ENCODE measurements at places on chromosomes 6 and 20. TPM values are rescaled to one million over a fixed set of nuclear protein-coding genes. Genes with fewer than 3 reads are reported as not detected.

Gene DZANK1
- 12.5 TPM for total RNA-seq

Gene SPATS1
- total RNA-seq = not detected

Gene ANGPT4
- total RNA-seq = not detected

DNA sequence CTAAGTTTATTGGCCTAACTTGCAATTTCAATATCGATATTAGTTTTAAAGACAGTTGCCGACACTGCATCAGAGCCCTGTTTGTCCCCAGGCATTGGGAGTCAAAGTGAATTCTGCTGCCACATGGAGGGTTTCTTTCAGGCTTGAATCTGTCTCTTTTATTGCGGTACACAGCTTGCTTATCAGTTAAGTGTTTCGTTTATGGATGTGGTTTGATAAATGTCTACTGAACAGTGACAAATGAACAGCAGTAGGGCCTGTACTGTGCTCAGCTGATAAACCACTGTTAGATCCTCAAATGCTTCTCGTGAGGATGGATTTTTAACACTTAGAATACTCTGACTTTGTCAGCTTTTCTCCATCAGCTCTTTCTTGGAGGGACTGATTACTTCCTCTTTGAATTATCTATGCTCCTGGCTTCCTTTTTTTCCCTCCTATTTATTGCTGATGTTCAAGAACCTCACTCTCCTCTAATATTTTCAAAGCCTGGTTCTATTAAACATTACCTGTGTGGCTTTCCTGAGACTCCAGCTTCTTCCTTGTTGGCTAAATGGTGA is 240.8 kb downstream of the PLCB1 start:
- no peak overlapping the region for H3K4me3 ChIP-seq
- H3K36me3 ChIP-seq = no peaks in the 10 kb centered on the region
- no peak for DNase-seq
- peaks cover 36% of the 10 kb centered on the region for H3K27me3 ChIP-seq

DNA sequence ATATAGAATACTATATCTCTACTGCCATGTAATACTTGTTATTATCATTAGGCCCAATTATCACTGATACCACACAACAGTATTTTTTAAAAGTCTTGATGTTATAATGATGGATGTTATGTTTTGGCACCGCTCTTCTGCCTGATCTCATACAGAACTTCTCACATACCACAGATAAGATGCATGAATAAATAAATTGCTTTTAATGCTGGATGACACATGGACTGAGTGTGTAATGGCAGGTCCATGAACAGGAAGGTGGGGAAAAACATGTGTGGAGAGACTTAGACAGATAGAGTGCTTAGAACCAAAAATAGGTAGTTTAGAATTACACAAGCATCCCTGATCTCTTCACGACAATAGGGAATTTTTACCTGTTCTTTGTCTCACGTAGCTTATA is 258.4 kb upstream of the MARCKS start:
- no peaks in the 10 kb centered on the region for H3K36me3 ChIP-seq
- peaks cover 39% of the 10 kb centered on the region for H3K4me1 ChIP-seq
- H3K27me3 ChIP-seq = no peaks in the 10 kb centered on the region
- H3K4me3 ChIP-seq = no peak overlapping the region
- H3K27ac ChIP-seq = peak overlapping the region; percentile 2

DNA sequence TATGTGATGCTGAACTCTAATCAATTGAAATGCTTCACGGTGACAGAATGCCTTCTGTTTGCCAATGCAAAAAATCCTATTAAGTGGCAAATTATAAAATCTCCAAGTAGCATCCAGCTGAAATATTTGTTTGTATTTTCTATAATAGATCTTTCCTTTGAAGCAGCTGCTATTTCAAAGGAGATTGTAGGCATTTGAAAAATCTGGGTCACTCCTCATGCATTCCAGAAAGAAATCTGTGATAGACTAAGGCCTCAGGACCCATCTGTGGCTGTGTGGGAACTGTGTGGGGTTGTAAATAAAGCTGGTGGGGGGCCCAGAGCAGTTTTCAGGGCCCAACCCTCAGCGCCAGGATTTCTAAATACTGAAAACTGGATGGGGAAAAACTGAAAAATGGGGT is 216.9 kb upstream of the ARG1 start:
- no peak overlapping the region for H3K27ac ChIP-seq
- H3K4me1 ChIP-seq = peaks cover 13% of the 10 kb centered on the region
- peaks cover 3% of the 10 kb centered on the region for H3K27me3 ChIP-seq
- H3K36me3 ChIP-seq = no peaks in the 10 kb centered on the region
- H3K4me3 ChIP-seq = no peak overlapping the region
- DNase-seq = no peak

Data from progenitor cell of endocrine pancreas (in vitro differentiated cells).